ENCODE measurements at places on chromosomes 5 and 9. TPM values are rescaled to one million over a fixed set of nuclear protein-coding genes. Genes with fewer than 3 reads are reported as not detected.
A peak's percentile ranks its signal among the peaks of the same experiment; 100 is the strongest.

IL3 gene
- not detected for total RNA-seq

CCDC180 gene
- 4.5 TPM for total RNA-seq

RGS14 gene
- total RNA-seq, result 4.8 TPM

TNC gene
- total RNA-seq, result not detected

FOXB2 gene
- not detected for total RNA-seq

TNFSF15 gene
- total RNA-seq, result 14.3 TPM

SH3GL2 gene
- not detected for total RNA-seq

- peaks cover 21% of the 10 kb centered on the region for H3K4me1 ChIP-seq
- no peak overlapping the region for H3K27ac ChIP-seq
- DNase-seq, result no peak
- H3K36me3 ChIP-seq, result no peaks in the 10 kb centered on the region
Observed at GRCh38 chr9:18539203-18539693, 65.3 kb downstream of the ADAMTSL1 start.

- H3K27ac ChIP-seq, result no peak overlapping the region
- peaks cover 4% of the 10 kb centered on the region for H3K27me3 ChIP-seq
- H3K4me1 ChIP-seq, result no peaks in the 10 kb centered on the region
- no peak overlapping the region for H3K4me3 ChIP-seq
- peak; percentile 31 for DNase-seq
Observed at GRCh38 chr5:59319250-59319649, 574.3 kb downstream of the PDE4D start.

- DNase-seq, result peak; percentile 39
- no peak overlapping the region for H3K4me3 ChIP-seq
- H3K27me3 ChIP-seq, result peaks cover 17% of the 10 kb centered on the region
- no peaks in the 10 kb centered on the region for H3K36me3 ChIP-seq
- H3K27ac ChIP-seq, result no peak overlapping the region
Observed at GRCh38 chr9:34501889-34502425, 20.8 kb downstream of the ENHO start.

DNA sequence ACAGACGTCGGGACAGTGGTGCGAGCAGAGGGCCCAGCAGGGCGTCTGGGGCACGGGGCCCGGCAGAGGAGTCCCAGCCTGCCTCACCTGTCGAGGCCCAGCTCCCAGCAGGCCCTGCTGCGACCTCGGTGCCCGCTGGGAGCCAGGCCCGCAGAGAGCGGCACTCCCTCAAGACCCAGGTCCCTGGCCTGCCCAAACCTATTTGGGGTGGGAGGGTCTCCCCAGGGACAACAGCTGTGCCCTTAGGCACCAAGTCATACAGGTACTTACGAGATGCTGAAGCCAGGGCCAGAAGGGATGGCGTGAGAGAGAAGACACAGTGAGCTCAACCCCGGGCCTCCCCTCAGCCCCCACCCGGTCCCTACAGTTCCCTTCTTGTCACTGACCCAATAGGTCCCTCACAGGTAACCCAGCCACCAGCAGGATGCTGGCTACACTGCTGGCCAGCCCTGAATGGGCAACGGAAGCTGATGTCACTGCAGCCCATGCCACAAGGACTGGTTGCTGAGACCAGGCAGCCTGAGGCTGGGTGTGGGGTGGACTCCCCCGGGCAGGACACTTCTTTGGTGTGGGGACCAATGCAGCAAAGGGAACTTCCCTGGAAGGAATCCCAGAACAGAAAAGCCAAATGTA is 3.7 kb downstream of the NSMF start:
- no peak for DNase-seq
- no peak overlapping the region for H3K27ac ChIP-seq
- H3K27me3 ChIP-seq, result no peaks in the 10 kb centered on the region
- no peak overlapping the region for H3K4me3 ChIP-seq
- peaks cover 4% of the 10 kb centered on the region for H3K36me3 ChIP-seq

DNA sequence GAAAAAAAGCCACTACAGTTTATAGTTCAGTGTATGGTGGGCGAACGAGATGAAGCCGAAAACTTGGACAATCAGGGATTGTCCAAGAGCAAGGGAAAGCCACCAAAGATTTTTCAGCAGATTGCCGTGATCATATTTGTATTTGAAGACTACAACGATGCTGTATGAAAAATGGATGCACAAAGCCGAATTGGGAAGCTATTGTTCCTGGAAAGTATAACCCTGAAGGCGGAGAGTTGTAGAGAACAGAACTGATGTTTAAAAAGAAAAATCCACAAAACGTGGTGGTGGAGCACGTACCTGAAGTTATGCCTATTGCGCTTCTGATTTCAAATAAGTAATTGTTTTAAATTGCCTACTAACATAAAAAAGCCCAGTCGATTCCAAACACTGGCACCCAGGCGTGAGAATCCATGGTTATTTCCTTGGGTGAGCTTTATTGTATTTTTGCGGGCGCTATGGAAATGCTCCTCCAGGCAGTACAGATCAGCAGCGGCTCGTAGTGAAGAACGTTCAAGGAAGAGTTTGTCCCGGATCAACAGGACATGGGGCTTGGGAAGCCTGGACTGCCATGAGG is 772 bp upstream of the TARS1 start:
- H3K4me3 ChIP-seq, result peak overlapping the region; percentile 48
- H3K27ac ChIP-seq, result peak overlapping the region; percentile 71
- H3K36me3 ChIP-seq, result no peaks in the 10 kb centered on the region
- DNase-seq, result no peak
- peaks cover 22% of the 10 kb centered on the region for H3K4me1 ChIP-seq
- no peaks in the 10 kb centered on the region for H3K27me3 ChIP-seq

GRCh38 chr9:130183133-130183762 is 11.0 kb downstream of the NCS1 start:
- H3K27ac ChIP-seq, result no peak overlapping the region
- no peaks in the 10 kb centered on the region for H3K27me3 ChIP-seq
- H3K4me1 ChIP-seq, result no peaks in the 10 kb centered on the region
- no peak for DNase-seq
- H3K4me3 ChIP-seq, result no peak overlapping the region
- no peaks in the 10 kb centered on the region for H3K36me3 ChIP-seq

- no peaks in the 10 kb centered on the region for H3K36me3 ChIP-seq
- H3K27ac ChIP-seq, result no peak overlapping the region
- no peak overlapping the region for H3K4me3 ChIP-seq
- H3K27me3 ChIP-seq, result no peaks in the 10 kb centered on the region
- DNase-seq, result no peak
Observed at GRCh38 chr5:172458976-172459782, 4.9 kb upstream of the SH3PXD2B start.

- peak; percentile 44 for DNase-seq
- no peak overlapping the region for H3K27ac ChIP-seq
- no peaks in the 10 kb centered on the region for H3K36me3 ChIP-seq
- no peaks in the 10 kb centered on the region for H3K27me3 ChIP-seq
- peaks cover 23% of the 10 kb centered on the region for H3K4me1 ChIP-seq
Observed at GRCh38 chr5:95620870-95621838, 1.3 kb downstream of the GPR150 start.

- H3K27ac ChIP-seq, result no peak overlapping the region
- H3K36me3 ChIP-seq, result no peaks in the 10 kb centered on the region
- H3K27me3 ChIP-seq, result no peaks in the 10 kb centered on the region
- DNase-seq, result no peak
- H3K4me3 ChIP-seq, result no peak overlapping the region
Observed at GRCh38 chr9:17480966-17481365, 97.9 kb upstream of the SH3GL2 start.

DNA sequence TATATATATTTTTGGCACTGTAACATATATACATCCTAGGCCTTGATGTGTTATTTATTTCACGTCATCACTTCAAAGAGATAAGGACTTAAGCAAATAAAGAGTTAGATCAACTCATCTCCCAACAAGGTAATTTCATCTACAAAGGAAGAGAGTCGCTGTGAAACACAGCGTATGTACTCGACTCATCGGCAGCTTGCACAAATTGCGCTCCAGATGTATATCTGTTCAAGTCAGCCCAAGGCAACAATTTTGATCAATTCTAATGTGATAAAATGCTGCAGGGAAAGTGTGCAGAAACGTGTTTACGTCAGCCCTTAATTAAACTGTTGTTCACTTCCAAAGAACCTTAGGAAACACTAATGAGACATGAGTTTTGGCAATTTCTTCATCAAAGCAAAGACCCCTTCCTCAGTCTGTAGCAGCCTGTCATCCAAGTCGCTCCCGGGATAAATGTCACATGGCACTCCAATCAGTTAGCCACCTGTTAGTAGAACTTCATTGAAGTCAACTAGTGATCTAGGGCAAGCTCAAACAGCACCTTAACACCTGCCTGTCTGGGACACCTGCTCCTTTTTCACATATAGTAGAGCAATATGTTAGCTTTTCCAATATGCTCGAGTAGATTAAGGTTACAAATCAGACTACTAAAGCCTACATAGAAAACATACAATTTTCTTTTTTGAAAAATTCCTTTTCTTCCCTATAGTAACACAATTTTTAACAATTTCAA is 182.4 kb downstream of the NFIB start:
- H3K27me3 ChIP-seq, result no peaks in the 10 kb centered on the region
- DNase-seq, result no peak
- no peak overlapping the region for H3K4me3 ChIP-seq

GRCh38 chr9:4922730-4923129 is 62.3 kb upstream of the JAK2 start:
- no peaks in the 10 kb centered on the region for H3K4me1 ChIP-seq
- no peak overlapping the region for H3K4me3 ChIP-seq
- no peaks in the 10 kb centered on the region for H3K27me3 ChIP-seq
- H3K27ac ChIP-seq, result no peak overlapping the region

GRCh38 chr9:121107029-121107428 is 32.3 kb downstream of the CNTRL start:
- no peak overlapping the region for H3K4me3 ChIP-seq
- H3K27me3 ChIP-seq, result no peaks in the 10 kb centered on the region
- no peak overlapping the region for H3K27ac ChIP-seq
- H3K4me1 ChIP-seq, result no peaks in the 10 kb centered on the region
- DNase-seq, result no peak

DNA sequence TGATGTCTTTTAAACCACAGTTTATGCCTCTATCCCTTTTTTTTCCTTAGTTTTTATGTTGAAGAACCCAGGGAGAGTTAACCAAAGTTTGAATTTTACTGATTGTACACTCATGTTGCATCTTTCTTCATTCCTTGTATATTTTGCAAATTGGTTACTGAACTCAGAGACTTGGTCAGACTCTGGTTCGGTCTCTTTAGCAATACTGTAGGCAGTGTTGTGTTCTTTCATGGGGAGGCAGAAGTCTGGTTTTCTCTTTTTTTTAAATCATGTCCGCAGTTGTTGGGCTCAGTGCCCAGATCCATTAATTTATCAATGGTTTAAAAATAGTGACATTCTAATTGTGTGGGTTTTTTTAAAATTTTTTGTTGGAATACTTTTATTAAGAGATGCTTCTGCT is 23.4 kb downstream of the UBE2R2 start:
- DNase-seq, result peak; percentile 9
- no peak overlapping the region for H3K27ac ChIP-seq
- no peaks in the 10 kb centered on the region for H3K36me3 ChIP-seq
- H3K27me3 ChIP-seq, result no peaks in the 10 kb centered on the region
- no peak overlapping the region for H3K4me3 ChIP-seq

- H3K36me3 ChIP-seq, result no peaks in the 10 kb centered on the region
- no peaks in the 10 kb centered on the region for H3K4me1 ChIP-seq
- H3K27ac ChIP-seq, result no peak overlapping the region
- H3K27me3 ChIP-seq, result no peaks in the 10 kb centered on the region
Observed at GRCh38 chr9:119280740-119281485, 88.3 kb downstream of the BRINP1 start.

DNA sequence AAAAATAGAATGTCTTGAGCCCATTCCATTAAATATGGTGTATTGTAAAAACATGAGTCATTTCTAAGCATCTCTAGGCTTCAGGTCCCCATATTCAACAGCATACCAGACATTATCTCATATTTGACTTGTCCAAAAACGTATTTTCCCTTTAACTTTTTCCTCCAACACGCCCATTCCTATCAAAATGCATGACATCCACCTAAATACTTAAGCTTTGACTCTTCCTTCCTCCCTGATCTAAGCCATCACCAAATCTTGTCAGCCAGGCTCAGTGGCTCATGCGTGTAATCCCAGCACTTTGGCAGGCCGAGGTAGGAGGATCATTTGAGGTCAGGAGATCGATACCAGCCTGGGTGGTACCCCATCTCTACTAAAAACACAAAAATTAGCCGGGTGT is 23.9 kb downstream of the VCP start:
- no peak overlapping the region for H3K4me3 ChIP-seq
- no peaks in the 10 kb centered on the region for H3K4me1 ChIP-seq
- H3K27ac ChIP-seq, result no peak overlapping the region
- no peaks in the 10 kb centered on the region for H3K27me3 ChIP-seq
- H3K36me3 ChIP-seq, result peaks cover 4% of the 10 kb centered on the region

- no peak overlapping the region for H3K4me3 ChIP-seq
- no peaks in the 10 kb centered on the region for H3K4me1 ChIP-seq
- no peak for DNase-seq
- no peaks in the 10 kb centered on the region for H3K36me3 ChIP-seq
Observed at GRCh38 chr5:115435065-115435777, 109.4 kb downstream of the FEM1C start.

DNA sequence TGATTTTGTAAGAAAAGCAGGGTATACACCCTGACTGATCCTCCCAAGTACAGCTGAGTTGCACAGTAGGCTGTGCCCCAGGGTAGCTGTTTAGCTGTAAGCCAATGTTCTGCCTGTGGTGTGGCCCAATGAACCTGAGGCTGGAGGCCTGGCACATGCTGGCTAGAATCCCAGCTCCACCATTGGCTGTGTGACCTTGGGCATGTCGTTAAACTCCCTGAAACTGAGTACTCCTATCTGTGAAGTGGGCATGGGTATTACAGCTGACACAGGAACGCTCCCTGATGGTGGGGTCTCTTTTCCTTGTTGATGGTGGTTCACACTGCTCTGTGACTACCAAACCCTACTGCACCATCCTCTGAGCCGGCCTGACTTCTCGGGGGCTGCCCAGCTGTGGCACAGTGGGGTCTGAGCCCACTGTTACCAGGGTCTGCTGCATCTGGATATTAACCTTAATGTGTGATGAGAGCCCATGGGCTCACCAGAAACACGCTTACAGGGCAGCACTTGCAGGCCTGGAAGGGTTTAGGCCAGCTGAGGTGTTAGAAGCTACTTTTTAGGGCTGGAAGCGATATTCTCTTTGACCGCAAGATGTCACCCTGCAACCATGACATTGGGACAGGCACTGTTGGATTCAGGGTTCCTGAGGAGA is 7.0 kb upstream of the GADD45G start:
- H3K36me3 ChIP-seq, result no peaks in the 10 kb centered on the region
- H3K4me1 ChIP-seq, result no peaks in the 10 kb centered on the region
- H3K27me3 ChIP-seq, result peaks cover 5% of the 10 kb centered on the region

- no peak overlapping the region for H3K4me3 ChIP-seq
- H3K27me3 ChIP-seq, result no peaks in the 10 kb centered on the region
- DNase-seq, result no peak
Observed at GRCh38 chr5:88487066-88487465, 218.4 kb upstream of the TMEM161B start.

Measured in endothelial cell of umbilical vein (primary cell).